Spinal cord (tissue), 10 donors: ENCODE measurements at places on chromosomes 7 and 10. TPM values are rescaled to one million over a fixed set of nuclear protein-coding genes. Genes with fewer than 3 reads are reported as not detected.

GRCh38 chr10:131635564-131636015 is 265.2 kb upstream of the PPP2R2D start:
- no peak for DNase-seq

DNA sequence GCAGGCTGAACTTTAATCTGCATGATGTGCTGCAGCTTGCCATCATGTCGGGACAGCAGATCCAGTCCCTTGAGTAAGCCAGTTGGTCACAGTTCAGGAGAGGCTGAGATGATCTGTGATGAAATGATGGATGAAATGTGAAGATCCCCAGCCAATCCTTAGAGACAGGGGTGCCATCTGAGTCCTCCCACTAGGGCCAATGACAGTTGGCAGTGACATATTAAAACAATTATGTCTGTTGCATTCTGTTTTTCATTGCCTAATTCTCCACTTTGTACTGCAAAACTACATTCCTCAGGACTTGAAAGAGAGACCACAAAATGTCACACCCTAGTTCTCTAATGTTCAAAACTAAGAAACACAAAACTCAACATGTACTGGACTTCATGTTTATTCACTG is 66.3 kb upstream of the CAV2 start:
- peak; percentile 2 for DNase-seq

GRCh38 chr10:77164616-77165311 is 472.8 kb downstream of the KCNMA1 start:
- no peak for DNase-seq

DNA sequence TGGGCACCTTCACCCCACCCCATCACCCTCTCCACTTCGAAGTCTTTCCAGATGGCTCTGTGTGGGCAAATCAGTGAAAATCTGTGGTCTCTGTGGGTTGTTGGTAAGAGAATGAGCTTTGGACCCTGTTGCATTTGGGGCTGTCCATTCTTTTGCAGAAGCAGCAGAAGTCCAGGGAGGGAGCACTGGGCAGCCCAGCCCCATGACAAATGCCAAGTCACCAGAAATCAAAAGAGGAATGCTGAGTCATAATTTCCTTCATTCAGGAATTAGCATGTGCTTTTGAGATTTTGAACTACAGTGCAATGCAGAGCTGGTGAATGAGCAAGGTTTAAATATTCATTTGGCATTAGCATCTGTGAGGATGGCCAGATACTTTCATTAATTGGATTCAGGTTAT is 556.2 kb downstream of the LRMDA start:
- DNase-seq = no peak

GRCh38 chr10:21518149-21518640 is 7.3 kb downstream of the SKIDA1 start:
- DNase-seq = no peak

GRCh38 chr7:72337390-72338167 is 74.6 kb downstream of the CALN1 start:
- peak; percentile 91 for DNase-seq

DNA sequence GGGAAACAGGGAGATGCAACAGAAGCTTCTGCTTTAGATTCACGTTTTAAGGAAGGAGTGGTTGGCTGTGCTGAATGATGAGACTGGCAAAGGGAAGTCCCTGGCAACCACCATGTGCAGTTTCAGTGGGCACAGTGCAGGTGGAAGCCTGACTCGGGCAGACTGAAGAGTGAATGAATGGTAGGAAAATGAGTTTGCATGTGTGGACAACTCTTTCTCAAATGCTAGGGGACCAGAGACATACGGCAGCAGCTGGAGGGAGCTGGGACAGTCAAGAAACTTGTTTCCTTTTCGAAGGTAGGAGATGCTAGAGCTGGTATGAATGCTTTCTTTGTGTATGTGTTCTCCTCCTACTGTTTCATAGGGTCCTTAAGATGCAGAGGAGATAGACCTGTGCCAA is 29.0 kb downstream of the PODXL start:
- no peak for DNase-seq

- DNase-seq = peak; percentile 91
Measured at GRCh38 chr10:104680467-104681401, 39.6 kb downstream of the SORCS3 start.

- DNase-seq = no peak
Measured at GRCh38 chr10:124374535-124375352, 44.0 kb downstream of the OAT start.

GRCh38 chr10:131829156-131829930 is 71.5 kb upstream of the PPP2R2D start:
- no peak for DNase-seq

- no peak for DNase-seq
Measured at GRCh38 chr10:74912682-74913081, 86.3 kb downstream of the KAT6B start.

Gene BAMBI
- total RNA-seq = 15.0 TPM

Gene SFR1
- 11.1 TPM for total RNA-seq

Gene SNX10
- 92.3 TPM for total RNA-seq

Gene AOAH
- 5.3 TPM for total RNA-seq

Gene CUZD1
- 0.88 TPM for total RNA-seq

Gene CDNF
- 2.9 TPM for total RNA-seq

Gene TUBB8
- total RNA-seq = 0.11 TPM

Gene SRRM3
- 7.8 TPM for total RNA-seq

Gene COL28A1
- 18.3 TPM for total RNA-seq

Gene TMEM139
- 2.2 TPM for total RNA-seq
